ENCODE measurements at places on chromosomes 13 and 19. TPM values are rescaled to one million over a fixed set of nuclear protein-coding genes. Genes with fewer than 3 reads are reported as not detected.

Gene ATP4A
- not detected for total RNA-seq

Gene ARRDC5
- not detected for total RNA-seq

Gene CEACAM7
- total RNA-seq = not detected

Gene KASH5
- total RNA-seq = not detected
